ENCODE measurements at places on chromosomes 7 and 10.

GRCh38 chr7:8435095-8435494 is 1.7 kb downstream of the NXPH1 start:
- no peak for DNase-seq

GRCh38 chr10:61967298-61967697 is 65.8 kb downstream of the ARID5B start:
- DNase-seq: no peak

DNA sequence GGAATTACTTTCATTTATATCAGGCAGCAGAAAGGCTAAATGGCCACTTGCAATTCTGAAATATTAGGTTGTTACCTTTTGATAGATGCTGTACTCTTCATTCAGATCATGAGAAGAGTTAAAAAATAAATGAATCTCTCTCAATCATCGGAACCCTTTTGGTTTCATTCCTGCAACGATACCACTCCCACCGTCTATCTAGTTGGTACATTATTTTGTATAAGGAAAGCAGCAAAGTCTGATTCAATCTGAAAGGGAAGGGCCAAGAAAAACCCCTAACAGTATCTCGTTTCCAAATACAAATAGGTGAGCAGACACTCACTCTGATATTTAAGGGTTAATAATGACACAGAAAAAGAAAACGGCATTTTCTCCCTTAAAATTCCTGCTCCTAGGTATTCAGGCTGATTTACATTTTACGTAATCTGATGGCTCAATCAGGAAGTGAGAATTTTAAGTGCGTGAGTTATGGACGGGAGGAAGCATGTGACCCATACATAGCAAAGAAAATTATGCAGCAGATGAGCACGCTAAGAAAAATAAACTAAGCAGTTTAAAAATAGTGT is 209.4 kb upstream of the KLF14 start:
- no peak for DNase-seq

GRCh38 chr7:104894314-104894713 is 119.7 kb upstream of the KMT2E start:
- no peak for DNase-seq

GRCh38 chr7:30379131-30379530 is 94.7 kb downstream of the ZNRF2 start:
- no peak for DNase-seq

- no peak for DNase-seq
These were observed 13.0 kb upstream of the HTR5A start for GRCh38 chr7:155057076-155057475.

- DNase-seq: no peak
These were observed 5.2 kb upstream of the HMX2 start for GRCh38 chr10:123142701-123143161.

GRCh38 chr7:143374561-143374960 is 6.6 kb upstream of the ZYX start:
- DNase-seq: no peak

DNA sequence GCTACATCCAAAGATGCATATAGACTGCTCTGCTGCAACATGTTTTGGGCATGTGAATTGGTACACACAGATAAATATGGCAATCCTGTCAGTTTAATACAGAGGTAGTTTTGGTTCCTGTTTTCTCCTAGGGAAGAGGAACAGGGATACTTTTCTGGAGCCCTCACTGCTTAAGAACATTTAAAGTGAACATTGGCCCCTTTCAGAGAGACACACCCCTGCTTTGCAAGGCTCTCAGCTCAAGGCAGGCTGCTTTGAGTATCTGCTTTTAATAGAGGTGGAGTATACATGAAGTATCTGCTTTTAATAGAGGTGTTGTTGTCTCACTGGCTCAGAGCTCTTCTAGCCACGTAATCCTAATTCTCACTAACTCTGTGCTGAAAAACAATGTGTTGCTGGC is 38.9 kb downstream of the CYP51A1 start:
- no peak for DNase-seq

GRCh38 chr7:24576171-24577025 is 3.1 kb downstream of the PALS2 start:
- no peak for DNase-seq

DNA sequence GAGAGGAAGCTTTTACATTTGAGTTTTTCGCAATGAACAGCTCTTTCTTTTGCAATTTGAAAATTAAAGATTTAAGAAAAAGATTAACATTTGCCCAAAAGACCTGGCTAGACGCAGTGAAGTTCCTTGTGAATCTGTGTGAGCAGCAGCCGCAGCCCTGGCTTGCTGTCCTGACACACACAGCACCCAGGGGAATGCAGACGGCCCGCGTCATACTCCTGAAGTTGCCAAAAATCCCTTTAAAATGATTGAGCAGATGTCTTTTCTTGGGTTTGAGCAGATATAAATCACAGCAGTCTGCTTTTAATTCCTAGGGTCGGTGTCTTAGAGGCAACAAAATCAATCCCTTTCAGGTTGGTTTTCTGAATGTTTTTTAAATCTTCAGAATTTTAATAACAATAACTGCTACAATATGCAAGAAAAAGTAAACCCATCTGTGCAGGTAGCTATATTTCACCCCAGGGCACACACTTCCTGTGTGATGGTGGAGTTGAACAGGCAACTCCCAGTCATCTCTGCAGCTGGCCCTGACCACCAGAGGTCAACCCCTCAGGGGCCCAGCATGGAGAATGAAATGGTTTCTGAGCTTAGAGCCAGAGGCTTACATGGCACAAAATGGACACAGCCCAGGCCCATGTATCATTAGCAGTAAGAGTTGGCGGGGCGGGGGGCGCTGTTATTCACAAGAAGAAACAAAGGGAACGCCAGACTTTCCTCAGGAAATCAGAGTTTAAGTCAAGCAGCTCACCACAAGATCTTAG is 32.2 kb upstream of the TRIL start:
- DNase-seq: no peak

DNA sequence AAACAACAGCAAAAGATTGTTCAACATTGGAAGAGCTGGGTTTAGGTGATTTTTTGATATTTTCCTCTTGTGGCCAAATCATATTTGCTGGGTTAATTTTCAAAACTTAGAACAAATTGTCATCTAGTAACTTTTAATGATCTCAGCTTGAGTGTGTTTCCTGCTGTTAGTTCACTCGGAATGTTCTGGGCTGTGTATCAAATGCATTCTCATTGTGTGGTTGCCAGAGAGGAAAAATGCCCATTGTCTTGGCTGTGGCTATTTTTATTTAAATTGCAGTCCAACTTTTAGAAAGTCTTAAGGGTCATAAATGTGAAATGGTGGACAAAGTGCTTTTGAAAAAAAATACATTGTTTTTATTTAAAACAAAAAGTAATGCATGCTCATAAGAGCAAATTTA is 542.0 kb downstream of the TNS3 start:
- DNase-seq: no peak

DNA sequence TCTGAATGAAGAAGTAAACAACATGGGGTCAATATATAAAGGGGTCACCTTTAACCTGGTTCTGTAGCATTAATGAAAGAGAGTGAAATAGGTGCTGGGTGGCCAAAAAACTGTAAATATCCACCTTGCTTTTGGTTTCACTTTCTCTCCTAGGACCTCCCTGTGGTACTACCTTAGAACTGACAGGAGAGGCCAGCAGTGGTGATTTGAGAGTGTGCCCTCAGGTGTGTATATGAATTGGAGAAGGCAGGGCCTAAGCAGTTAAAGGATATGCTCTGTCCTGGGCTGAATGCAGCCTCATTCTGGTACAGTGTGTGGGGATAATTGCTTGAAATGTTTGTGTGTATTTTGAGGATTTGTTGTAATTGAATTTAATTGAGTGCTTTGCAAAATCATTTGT is 62.0 kb downstream of the BBS9 start:
- no peak for DNase-seq

DNA sequence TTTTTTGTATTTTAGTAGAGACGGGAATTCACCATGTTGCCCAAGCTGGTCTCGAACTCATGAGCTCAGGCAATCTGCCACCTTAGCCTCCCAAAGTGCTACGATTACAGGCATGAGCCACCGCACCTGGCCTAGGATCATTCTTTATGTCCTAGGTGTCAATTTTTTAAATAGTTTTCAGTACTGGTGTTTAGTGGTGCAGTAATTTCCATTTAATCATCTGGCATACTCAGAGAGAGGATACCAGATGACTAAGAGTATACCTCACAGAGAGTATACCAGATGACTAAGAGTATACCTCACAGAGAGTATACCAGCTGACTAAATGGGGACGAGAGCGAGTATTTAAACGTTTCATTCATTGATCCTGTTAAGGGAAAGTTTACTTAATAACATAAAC is 37.3 kb upstream of the TMEM248 start:
- no peak for DNase-seq

GRCh38 chr10:132232981-132233380 is 46.2 kb downstream of the DPYSL4 start:
- no peak for DNase-seq

- no peak for DNase-seq
These were observed 19.4 kb downstream of the COPG2 start for GRCh38 chr7:130649004-130649790.

DNA sequence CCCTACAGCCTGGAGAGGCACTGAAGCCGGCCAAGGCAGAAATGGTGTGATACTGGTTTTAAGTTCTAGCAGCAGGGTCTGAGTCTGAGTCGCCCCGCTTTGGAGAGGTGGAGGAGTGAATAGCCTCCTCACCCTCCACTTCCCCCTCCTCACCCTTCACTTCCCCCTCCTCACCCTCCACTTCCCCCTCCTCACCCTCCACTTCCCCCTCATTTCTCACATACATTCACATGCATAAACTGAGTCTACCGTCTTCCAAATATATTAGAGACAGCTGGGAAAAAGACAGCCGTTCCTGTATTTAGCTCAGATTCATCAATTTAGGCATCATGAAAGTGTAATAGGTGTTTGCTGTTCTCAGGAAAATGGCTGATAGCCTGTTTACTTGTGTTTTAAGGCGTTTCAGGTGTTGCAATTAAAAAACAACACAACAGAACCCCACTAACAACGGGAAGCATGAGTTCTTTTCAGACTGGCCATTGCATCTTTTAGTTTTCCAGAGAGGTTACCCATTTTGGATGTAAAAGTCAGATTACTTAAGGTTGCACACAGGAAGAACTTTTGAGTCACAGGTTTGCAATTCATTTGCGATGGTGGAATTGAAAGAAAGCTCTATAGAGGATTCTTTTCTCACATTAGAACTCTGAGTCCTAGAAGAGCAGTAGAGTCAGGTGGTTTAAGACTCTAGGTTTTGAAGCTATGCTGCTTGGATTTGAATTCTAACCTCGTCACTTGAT is 861 bp downstream of the NRBF2 start:
- DNase-seq: no peak

DNA sequence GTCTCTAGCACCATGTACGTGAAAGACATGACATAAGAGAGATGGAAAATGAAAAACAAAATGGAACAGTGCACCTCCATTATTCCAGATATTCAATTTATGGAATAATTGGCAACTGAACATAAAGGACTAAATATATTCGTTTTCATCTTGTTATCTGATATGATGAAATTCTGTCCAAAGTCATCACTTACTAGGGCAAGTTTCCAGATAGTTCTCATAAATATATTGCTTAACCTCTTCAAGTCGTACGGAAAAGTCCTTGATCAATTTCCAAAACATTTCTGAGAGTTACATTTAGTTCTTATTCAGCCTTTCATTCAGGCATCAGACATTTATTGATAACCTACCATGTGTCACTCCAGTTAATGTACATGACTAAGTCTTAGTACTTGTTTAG is 185.2 kb downstream of the HGF start:
- DNase-seq: no peak

DNA sequence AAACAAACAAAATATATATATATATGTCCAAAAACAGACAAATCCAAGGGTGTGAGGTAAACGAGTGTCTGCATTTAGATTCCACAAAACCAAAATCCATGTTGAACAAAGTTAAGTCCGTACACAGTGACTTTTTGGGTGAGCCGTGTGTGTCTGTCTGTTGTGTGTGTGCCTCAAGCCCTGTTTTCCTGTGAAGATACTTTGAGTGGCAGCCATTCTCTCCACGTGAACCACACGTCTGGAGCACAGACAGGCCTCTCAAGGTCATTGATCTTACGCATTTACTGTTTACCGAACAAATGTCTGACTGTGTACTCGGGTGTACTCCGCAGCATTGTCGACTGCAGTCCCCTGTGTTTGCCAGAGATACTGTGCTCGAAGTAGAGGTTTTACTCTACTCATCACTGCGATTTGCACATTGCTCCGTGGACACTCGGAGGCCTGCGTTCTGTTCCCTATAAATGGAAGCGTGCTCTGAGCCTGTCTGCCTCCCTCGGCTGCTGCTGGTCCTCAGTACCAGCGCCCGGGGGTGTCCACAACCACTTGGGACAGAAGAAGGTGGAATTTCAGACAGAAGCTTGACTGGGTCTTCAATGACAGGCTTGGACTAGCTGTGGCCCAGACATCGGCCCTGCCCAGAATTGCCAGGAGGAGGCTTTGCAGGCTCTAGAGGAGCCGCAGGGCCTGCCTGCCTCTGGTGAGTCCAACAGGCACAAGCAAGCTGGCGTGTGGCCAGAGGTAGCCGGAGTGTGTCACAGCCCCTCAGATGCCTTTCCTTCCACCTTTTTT is 22.1 kb downstream of the CYP17A1 start:
- no peak for DNase-seq

All from activated gamma-delta T cell treated with Interleukin-2 at 50 U/mL for 16 hours (primary cell).